ENCODE measurements at places on chromosomes 12 and 14.

DNA sequence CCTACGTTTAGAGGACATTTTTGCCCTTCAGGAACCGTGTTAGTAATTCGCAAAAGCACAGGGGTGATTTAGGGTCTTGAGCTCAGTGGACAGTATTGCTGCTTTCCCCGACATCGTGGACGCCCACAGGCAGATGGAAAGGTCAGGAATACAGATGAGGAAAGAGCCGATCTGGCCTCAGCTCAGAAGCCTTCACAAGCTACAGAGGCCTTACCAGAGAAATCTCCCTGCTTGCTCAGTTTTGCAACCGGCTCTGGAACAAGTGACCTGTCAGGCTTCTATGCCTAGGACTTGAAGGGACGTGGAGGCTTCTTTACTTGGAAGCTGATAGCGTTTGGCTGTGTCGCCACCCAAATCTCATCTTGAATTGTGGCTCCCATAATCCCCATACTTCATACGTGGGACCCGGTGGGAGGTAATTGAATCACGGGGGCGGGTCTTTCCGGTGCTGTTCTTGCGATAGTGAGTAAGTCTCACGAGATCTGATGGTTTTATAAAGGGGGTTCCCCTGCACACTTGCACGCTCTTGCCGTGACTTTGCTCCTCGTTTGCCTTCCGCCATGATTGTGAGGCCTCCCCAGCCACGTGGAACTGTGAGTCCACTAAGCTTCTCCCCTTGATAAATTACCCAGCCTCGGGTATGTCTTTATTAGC lies 332.5 kb downstream of the MED13L start:
- DNase-seq, result no peak

- DNase-seq, result no peak
These were observed 7.5 kb downstream of the SDS start for GRCh38 chr12:113396200-113396599.

GRCh38 chr12:7859552-7859951 lies 13.2 kb downstream of the SLC2A14 start:
- no peak for DNase-seq

DNA sequence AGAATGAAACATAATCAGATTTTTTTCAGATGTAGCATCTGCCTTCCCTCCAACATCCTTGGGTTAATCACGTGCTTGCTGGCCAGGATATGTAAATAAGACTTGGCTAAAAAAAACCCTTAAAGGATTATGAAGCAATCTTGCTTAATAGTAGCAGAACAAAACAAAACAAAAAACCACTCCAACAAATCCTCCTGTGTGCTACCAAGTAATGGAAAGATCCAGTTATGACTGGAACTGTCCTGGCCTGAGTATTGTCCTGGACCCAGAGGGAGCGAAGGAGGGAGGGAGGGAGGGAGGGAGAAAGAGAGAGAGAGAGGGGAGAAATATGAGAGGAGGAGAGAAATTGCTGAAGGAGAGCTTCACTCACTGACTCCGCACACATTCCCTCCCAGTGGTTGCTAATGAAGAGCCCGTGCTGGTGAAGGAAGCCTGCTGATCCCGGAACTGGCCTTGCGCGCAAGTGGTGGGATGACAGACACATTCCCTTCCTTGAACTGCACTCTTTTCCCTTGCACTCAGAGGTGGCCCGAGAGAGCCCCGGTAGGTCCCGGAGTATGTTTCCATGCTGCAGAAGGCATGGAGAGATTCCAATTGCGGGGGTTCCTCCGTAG lies 57.2 kb downstream of the HMGA2 start:
- no peak for DNase-seq

Measured in cortex of kidney (tissue), 1 donor.